Sigmoid colon (tissue), 7 donors: ENCODE measurements at places on chromosomes 5 and 9.

GRCh38 chr5:11560915-11561697 is 343.1 kb downstream of the CTNND2 start:
- no peak for DNase-seq

DNA sequence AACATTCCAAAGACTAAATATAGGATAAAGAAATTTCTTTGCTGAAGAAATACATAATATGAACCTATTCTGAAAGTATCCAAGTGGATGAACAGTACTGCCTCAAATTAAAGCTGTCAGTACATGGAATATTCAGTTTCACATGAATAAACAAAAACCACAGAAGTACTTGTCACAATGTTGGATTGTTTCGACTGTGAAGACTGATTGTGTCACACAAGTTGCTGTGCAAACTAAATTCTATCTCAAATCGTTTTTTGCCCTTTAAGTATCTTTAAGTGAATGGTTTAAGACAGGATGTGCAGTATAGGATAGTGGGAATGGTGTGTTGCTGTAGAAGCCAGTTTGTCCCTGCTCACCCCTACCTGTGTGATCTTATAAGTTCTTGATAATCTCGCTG is 137.4 kb upstream of the OTULINL start:
- DNase-seq, result no peak

DNA sequence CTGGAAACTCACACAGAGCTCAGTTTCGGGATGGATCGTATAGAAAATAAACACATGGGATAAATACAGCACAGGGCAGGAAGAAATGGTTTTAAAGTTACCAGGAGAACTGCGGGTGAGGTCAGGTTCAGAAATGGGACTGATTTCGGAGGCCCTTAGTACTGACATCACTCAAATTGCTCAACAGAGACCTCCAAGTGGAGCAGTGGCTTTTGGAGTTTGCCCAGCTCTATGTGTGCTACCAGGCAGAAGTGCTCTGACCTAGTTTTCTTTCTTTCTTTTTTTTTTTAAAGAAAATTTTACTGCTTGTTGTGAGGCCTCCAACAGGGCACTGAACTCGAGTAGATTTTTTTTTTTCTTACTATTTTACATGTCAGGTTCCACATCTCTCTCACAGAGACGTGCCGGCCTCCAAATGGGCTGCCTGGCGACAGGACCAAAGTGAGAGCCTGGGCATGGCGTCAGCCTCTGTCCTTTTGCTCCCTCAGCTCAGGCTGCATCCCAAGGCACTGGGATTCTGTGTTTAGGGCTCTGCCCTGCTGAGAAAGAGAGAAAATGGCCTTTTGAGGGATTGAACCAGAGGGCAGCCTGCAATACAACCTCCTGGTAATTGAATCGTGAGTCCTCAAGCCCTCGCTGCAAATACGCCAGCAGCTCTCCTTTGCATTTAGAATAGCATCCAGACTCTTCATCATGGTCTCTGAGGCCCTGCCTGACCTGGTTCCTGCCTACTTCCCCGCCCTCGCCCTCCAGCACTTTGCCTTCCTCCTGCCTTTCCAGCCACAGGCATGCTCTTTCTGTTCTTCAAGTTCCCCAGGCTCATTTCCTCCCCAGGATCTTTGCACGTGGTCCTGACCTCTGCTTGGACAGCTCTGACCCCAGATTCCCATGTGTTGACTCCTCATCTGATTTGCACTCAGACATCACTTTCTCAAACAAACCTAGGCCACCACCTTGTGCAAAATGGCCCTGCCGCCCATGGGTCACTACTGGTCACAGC is 173.5 kb downstream of the FGF1 start:
- DNase-seq, result no peak

- DNase-seq, result no peak
Measured at GRCh38 chr5:180492226-180492903, 1.8 kb upstream of the CNOT6 start.

DNA sequence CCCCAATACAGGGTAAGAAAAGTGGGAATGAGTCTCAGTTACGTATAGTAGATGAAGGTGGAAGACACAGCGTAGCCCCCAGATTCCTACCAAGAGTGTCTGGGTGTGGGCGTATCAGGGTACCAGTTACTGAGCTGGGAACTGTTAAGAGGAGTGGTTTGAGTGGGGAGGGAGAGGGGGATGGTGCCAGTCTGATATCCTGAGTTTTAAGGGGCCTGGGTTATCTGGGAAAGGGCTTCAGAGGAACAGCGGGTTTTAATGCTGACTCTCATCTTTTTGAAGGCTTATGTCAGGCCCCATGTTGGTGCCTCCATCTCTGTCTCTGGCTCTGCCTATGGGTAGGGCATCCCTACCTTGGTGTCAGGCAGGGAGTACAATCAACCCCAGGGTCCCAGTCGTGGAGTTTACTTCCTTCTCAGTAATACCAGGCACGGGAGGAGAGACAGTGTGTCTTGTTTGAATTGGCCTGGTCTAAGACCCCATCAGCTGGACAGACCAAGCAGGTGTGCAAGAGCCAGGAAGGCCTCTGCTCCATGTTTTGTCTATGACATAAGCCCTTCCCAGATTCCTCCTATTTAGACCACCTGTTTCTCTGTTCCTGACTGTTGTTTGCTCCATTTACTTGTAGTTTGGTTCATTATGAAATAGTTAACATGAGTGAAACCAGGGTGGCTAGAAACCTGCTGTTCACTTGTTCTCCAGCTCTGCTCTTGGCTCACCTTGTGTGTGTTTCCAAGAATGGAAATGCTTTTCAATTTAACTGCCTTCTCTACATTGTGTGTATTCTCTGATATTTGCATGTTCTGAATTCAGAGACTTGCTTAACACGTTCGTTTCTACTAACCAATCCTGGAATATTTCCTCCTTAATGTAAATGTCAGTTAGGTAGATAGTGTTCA is 125.6 kb downstream of the DAB2IP start:
- DNase-seq, result no peak

GRCh38 chr5:124704594-124705284 is 41.7 kb downstream of the ZNF608 start:
- DNase-seq, result no peak

GRCh38 chr9:72200452-72200851 is 51.2 kb downstream of the GDA start:
- DNase-seq, result no peak

DNA sequence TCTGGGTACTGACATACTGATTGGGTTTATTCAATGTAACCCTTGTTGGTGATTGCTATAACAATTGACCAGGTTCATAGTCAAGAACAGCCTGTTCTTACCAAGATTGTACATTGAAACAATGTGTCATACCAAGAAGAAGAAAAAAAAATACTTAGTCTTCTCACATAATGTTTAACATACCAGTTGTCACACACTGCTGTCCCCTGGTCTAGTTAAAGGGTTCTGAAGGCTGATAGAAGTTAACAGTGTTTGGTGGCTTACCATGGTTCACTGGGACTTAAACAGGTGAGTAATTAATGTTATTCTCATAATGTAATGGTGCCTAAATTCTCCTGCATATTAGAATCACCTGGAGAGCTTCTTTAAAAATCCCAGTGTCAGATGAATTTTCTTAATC is 18.5 kb upstream of the CDC42SE2 start:
- no peak for DNase-seq

- DNase-seq, result no peak
Measured at GRCh38 chr5:93649234-93649900, 66.3 kb downstream of the NR2F1 start.

- peak; percentile 76 for DNase-seq
Measured at GRCh38 chr9:109115931-109116526, 3.7 kb downstream of the TMEM245 start.

DNA sequence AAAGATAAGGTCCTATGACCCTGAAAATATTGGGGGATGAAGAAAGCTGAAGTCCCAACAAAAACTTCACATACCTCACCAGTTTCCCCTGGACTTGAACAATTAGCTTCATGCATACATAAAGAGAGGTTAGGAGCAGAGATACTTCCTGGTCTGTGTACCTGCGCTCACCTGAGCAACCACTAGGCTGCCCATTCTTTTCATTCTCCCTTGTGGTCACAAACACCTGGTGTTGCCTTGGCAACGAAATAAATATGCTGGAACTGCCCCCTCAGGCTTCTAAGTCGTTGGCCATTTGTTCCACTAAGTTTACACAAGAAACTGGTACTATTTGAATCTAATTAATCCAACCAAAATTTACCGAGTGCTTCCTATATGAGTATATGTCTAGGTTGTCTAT is 18.1 kb downstream of the OTP start:
- DNase-seq, result no peak

GRCh38 chr5:179403426-179404147 is 58.3 kb upstream of the ADAMTS2 start:
- DNase-seq, result no peak

- DNase-seq, result peak; percentile 18
Measured at GRCh38 chr5:2877522-2877921, 126.0 kb upstream of the IRX2 start.

GRCh38 chr5:131019601-131020315 is 145.3 kb downstream of the HINT1 start:
- no peak for DNase-seq

DNA sequence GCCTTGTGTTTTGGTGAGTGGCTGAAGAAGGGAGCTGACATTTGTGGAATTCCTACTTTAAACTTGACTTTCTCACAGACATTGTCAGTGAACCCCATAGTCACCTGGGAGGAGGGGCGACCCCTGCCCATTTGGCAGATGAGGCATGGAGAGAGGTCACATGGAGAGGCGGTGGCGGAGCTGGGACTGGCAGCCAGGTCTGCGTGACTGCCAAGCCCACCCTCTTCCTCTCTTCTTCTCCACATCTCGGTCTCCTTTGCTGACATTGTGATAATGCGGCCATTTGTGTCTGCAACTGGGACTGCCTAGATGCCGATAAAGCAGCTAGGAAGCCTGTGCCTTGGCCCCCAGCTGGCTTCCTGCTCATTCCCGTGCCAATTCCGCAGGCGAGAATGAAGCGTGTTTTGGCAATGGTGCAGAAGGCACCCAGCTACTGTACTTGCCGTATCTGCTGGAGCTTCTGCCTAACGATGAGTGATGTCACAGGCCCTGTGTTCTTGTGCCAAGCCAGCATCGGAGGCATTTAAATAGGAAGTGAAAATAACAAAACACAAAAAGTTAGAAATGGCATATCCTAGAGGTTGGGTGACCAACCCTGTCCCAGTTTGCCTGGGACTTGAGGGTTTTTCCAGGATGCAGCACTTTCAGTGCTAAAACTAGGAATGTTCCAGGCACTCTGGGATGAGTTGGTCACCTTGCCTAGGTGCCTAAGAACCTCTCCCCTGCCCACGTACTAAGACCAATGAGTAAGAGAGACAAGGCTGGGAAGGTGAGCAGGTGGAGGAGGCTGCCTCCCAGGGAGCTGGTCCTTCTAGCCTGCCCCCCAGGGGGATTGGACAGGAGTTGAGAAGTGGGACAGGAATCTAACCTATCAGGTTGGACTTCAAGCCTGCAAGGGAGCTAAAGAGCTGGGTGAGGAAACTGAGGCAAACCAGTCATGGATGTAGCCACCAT is 23.6 kb downstream of the OLFML2A start:
- DNase-seq, result no peak
